Myocyte (in vitro differentiated cells): ENCODE measurements at places on chromosomes 6 and 20. TPM values are rescaled to one million over a fixed set of nuclear protein-coding genes. Genes with fewer than 3 reads are reported as not detected.

DNA sequence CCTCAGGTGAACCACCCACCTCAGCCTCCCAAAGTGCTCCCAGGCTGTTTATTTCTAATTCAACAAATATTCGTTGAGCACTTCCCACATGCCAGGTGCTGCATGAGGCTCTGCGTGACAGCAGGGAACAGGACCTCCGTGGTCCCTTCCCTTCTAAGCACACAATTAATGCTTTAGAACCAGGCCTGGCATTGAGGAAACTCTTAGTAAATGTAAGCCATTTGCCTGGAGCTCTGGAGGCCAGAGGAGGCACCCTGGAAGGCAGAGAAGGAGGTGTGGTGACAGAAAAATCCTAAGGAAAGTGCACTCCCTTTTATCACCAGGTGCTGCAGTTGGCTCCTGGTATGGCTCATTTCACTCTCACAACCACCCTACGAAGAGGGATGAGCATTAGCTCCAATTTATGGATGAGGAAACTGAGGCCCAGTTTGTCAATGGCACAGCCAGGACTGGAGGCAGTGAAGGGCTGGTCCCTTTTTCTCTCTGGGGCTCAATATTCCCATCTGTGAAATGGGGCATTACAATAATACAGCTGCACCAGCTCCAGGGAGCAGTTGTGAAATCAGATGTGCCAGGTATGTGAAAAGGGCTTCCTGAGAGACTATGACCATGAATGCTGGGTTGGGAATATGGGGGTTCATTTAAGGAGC is 8.1 kb upstream of the ID1 start:
- no peak for DNase-seq

- DNase-seq: no peak
Observed at GRCh38 chr6:137095093-137095492, 50.3 kb upstream of the IL20RA start.

Gene PHACTR2
- 30.4 and 51.2 TPM in 2 replicates for total RNA-seq

GRCh38 chr6:795046-795685 is 102.2 kb upstream of the EXOC2 start:
- no peak for DNase-seq

Gene TBX18
- 22.6 and 26.7 TPM in 2 replicates for total RNA-seq

- DNase-seq: no peak
Observed at GRCh38 chr6:72035486-72035885, 149.1 kb downstream of the RIMS1 start.

Gene LY6G6D
- total RNA-seq: not detected in 2 replicates

DNA sequence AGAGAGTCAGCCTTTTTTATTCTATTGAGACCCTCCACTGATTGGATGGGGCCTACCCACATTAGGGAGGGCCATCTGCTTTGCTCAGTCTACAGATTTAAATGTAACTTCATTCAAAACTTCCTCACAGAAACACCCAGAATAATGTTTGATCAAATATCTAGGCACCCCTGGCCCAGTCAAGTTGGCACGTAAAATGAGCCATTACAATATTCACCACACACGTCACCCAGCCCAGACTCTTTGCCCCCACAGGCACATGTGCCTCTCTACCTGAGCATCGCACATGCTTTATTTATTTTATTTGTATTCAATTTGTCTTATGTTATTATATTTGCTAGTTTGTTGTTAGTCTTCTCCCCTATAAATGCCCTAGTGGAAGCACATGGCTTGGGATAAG is 70.9 kb upstream of the EYA2 start:
- no peak for DNase-seq

DNA sequence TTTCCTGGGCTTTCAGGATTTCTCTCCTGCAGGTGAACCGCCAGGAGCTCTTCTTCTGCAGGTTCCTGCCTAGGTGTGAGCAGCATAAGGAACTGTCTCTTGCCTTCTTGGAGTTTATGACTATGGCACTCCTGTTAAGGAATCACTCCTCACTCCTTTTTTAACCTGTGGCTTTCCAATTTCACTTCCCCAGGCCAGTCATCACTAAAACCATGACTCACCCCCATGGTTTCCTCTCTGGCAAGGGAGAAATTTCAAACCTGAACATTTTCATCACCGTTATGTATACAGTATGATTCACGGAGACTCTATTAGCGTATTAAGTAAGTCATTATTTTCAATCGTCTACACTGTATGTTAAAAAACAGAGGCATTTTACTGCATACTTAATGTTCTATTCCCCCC is 78.2 kb upstream of the ARID1B start:
- peak; percentile 18 for DNase-seq

Gene KCNK5
- not detected in 2 replicates for total RNA-seq

GRCh38 chr6:96811136-96811535 is 26.1 kb downstream of the GPR63 start:
- DNase-seq: no peak

- peak; percentile 13 for DNase-seq
Observed at GRCh38 chr20:49045440-49046086, 549 bp upstream of the CSE1L start.

GRCh38 chr6:21899708-21900107 is 306.2 kb downstream of the SOX4 start:
- no peak for DNase-seq

DNA sequence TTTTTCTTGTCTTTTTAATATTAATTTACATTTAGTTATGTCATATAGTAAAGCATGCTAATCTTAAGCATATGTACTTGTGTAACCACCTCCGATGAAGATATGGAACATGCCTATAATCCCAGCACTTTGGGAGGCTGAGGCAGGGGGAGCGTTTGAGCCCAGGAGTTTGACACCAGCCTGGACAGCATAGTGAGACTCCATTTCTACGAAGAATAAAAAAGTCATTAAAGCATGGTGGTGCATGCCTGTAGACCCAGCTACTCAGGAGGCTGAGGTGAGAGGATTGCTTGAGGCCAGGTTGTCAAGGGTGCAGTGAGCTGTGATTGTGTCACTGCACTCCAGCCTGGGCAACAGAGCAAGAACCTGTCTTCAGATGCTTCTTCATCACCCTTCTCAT is 628.8 kb upstream of the FLRT3 start:
- no peak for DNase-seq

Gene SYNDIG1
- total RNA-seq: not detected in 2 replicates

DNA sequence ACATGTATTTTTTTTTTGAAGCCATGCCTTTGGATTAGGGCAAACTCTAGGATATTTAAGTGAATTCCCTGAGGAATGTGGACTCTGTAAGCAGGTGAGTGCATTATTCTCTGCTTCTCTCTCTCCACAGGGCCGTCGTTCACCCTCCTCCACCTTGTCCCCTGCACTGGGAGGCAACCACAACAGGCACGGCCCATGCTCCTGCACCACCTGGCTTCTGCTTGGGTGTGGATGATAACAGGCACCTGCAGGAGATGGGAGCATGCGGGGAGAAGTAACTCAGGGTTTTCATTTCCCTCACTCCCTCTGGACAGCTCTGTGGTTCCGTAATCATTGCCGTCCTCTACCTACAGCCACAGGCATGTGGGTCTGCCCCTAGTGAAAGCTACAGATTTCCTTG is 43.4 kb downstream of the HLA-C start:
- no peak for DNase-seq

Gene SRMS
- not detected in 2 replicates for total RNA-seq

- peak; percentile 79 for DNase-seq
Observed at GRCh38 chr6:16372029-16372776, 133.8 kb downstream of the GMPR start.

DNA sequence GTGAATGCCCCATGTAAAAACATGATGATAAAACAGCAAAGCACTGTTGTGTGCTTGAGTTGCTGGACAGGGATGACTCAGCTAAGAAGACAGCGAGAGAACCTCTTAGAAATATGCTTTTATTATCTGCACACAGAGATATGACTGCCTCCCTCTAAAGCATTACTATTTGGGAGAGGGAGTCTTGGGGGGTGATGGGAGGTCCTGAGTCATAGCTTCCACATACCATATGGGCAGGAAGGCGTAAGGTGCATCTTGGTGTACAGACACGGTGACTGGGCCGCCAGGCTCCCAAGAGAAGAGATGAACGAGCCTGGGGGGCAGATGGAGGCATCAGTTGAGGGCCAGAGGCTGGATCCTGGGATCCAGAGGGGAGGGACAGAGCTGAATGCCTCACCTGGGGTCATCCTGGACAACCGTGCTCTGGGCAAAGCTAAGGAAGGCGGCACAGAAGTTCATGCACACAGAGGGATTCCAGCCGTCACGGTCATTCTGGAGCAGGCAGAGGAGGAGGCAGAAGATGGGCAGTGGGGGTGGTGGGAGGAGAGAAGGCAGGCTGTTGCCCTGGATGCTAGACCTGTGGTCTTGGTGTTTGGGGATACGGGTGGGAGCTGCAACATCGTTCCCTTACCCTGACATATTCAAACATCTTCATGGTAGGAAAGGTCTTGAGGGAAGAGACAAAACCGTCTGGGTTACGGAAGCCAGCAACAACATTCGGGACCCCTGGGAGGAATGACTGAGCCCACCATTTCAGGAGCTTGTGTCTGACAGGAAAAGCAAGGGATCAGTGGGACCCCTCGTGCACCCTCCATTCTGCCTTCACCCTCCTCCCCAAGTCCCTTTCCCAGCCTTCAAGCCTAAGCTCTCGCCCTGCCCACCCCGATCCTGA is 2.0 kb downstream of the DXO start:
- DNase-seq: no peak

GRCh38 chr20:24353135-24353690 is 116.2 kb upstream of the SYNDIG1 start:
- DNase-seq: no peak

DNA sequence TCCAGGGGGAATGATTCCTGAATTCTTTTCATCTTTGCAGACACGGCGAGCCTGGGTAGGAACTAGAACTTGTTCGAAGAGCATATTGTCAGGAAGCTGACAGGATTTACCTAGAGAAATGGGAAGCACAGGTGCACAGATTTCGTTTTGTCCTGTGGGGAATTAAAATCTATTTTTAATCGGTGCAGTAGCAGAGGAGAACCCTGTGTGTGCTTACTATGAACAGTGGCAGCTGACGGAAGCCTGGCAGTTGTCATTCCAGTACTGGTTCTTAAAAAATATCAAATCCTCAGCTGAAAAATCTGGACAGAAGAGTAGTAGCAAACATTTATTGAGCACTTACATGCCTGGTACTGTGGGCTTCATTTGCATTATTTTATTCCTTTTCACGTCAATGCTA is 609.0 kb downstream of the QKI start:
- DNase-seq: peak; percentile 26
